NCI-H1694 treated with DMSO at 0.1 percent for 48 hours (cell line): ENCODE measurements at places on chromosomes 1 and 21.
A peak's percentile ranks its signal among the peaks of the same experiment; 100 is the strongest.

- no peak for DNase-seq
Observed at GRCh38 chr1:222018041-222018440, 276.2 kb upstream of the DUSP10 start.

- no peak for DNase-seq
Observed at GRCh38 chr1:237867380-237867888, 23.3 kb downstream of the ZP4 start.

- no peak for DNase-seq
Observed at GRCh38 chr1:155136748-155137147, 1.1 kb downstream of the SLC50A1 start.

DNA sequence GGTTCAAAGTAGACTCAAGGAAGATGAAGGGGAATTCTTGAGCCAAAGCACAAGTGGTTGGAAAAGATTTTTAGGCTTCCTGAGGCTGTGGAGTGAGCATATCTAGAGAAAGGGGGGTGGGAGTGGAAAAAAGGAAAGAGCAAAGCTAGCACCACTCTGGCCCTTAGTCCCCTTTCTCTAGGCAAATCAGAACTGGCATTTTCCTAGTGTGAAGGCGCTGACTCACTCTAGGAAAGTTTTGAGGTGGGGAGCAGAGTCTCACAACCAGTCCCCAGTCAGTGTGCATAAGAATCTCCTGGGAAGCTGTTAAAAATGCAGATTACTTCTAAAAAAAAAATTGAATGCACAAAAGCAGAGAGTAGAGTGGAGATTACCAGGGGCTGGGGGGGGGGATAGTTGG is 3.4 kb upstream of the GPR89B start:
- no peak for DNase-seq

- no peak for DNase-seq
Observed at GRCh38 chr1:119688810-119689209, 22.9 kb upstream of the PHGDH start.

- DNase-seq, result peak; percentile 34
Observed at GRCh38 chr1:38685388-38685787, 174.2 kb downstream of the RRAGC start.

GRCh38 chr1:117838911-117839310 is 90.5 kb downstream of the GDAP2 start:
- DNase-seq, result no peak

DNA sequence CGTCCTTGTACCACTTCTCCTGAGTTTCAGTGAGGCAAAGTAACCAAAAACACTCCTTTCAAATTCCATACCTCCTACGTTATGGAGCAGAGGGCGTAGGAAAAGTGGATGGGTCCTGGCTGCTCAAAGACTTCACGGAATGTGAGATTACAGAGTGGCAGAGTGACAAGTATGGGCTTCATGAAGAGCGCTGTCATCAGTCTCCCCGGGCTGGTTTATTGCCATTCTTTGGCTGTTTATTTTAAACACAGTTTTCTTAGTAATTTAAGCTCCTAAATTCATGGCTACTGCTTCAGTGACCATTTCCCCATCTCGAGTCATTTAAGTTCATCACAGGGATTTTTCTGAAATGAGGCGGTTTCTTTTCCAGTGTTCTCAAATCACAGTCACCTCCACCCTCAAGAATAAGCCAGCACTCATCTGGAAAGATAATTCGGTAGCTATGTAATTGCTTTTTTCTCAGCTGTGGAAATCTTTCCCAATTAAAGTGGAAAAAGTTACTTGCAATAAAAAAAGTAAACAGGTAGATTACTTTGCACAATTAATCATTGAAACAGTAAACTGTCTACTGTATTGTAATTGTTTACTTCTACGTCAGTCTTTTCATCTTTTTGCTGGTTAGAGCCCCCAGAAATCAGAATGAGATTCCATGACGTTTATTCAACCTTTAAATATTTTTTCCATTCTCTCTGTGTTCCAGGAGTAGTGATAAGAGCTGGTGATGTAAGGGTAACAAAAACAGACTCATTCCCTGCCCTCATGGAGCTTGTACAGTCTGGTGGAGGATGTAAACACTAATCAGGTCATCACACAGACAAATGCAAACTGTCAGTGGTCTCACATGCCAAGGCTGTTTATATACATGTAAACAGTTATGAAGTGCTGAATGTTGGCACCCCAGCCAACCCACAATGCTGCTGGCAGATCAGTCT is 3.0 kb upstream of the SMYD2 start:
- DNase-seq, result no peak

GRCh38 chr21:29091033-29091432 is 17.6 kb upstream of the CCT8 start:
- no peak for DNase-seq

GRCh38 chr21:41965461-41966013 is 11.7 kb upstream of the C2CD2 start:
- no peak for DNase-seq

DNA sequence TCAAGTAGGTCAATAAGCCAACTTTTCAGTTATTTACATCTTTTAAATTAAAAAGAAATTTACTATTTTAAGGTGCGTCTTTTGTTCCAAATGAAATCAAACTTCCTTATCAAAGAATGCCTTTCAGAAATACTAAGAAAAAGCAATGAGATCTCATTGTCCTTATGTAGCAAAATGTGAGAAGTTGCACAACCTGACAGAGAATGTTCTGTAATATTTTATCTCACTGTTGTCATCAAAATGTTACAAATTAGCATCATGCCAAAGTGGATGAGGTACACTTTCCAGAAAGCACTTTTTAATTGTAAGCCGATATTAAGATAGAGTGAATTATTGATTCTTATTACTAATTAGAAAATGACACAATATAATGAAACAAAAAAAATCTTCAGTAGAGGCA is 50.4 kb downstream of the KCNT2 start:
- DNase-seq, result no peak

DNA sequence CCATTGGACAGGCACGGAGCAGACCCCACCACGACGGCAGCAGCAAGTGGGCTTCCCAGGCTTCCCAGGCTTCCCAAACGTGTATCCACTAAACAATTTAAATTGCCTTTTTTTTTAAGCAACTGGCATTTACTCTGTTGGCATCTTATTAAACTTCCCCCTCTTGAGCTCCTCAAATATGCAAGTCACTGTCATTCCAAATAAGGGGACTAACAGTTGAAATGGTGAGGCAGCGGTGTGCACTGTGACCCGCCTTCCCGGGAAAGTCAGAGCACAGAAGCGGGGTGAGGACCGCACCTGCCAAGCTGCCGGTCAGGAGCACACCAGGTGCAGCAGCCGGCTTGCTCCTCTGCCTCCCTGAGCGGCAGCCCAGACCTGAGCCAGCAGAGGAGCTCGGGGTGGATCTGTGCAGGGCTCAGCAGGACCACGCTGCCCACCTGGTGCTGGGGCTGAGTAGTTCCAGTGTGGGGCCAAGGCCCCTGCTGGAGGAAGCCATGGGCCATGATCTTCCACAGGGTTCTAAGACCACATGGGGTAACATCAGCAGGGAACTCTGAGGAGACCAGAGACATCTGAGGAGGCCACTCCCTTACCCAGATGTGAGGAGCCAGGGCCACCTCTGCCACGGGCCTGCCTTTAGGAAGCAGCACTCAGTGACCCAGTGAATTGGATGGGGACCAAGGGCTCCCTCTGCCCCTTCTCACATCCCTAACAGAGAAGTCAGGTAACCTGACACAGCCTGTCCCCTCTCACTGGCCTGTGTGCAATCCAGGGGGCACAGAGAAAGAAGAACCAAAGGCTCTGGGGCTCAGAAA is 245.4 kb downstream of the NPHP4 start:
- DNase-seq, result no peak

DNA sequence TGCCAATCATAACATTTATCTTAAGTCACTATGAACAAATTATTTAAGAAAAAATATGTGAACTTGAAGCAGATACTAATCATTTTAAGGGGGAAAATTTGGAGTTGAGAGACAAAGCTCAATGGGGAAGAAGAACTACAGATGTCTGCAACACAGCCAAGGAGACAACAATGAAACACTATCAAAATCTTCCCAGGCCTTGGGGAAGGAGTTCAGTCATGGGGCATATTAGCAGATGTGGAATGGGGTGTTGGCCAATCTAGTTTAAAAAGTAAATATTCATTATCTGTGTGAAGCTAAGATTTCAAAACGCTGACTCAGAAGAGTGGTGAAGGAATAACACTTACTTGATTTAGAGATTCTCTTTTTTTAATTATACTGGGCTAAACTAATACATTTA is 671.6 kb upstream of the ZP4 start:
- no peak for DNase-seq

DNA sequence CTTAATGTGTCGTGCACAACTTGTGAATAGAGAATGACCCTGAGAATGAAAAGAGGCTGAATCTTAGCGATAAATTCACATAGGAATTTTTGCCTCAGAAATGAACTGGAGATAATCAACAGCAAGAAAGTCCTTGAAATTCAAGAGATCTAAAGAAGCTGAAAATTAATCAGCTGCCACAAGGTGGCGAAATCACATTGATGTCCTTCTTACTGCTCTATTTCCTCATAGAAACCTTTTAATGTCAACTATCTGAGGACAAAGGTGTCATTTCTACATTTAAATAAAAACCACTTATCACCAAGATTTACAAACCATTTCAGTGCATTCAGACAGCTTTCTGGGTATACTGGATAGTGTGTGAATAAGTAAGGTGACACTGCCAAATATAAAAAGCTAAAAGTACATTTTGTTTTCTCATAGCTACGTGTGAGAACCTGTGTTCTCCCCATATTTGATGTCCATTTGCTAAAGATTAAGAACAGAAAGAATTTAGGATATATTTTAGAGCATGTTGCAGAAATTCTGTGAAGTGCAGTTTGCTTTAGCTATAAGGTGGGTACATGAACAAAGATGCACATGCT is 485.3 kb upstream of the PTBP2 start:
- peak; percentile 67 for DNase-seq

DNA sequence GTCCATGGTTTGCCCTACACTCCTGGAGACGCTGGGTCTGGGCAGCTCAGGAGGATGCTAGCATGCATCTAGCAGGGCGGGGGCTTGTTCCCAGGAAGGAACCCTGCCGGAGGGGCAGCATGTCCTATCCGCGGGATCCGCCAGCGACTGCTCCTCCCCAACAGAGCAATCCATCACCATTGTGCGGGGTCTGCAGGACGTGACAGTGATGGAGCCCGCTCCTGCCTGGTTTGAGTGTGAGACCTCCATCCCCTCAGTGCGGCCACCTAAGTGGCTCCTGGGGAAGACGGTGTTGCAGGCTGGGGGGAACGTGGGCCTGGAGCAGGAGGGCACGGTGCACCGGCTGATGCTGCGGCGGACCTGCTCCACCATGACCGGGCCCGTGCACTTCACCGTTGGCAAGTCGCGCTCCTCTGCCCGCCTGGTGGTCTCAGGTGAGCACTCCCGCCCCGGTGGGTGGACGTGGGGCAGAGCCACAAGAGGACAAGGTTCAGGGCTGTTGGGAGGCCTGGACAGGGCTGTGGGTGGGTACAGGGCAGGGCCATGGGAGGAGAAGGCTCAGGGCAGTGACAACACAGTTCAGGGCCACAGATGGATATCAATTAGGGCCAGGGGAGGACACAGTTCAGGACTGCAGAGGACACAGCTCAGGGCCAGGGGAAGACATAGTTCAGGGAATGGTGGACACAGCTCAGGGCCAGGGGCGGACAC is 71.3 kb downstream of the OBSCN start:
- no peak for DNase-seq

DNA sequence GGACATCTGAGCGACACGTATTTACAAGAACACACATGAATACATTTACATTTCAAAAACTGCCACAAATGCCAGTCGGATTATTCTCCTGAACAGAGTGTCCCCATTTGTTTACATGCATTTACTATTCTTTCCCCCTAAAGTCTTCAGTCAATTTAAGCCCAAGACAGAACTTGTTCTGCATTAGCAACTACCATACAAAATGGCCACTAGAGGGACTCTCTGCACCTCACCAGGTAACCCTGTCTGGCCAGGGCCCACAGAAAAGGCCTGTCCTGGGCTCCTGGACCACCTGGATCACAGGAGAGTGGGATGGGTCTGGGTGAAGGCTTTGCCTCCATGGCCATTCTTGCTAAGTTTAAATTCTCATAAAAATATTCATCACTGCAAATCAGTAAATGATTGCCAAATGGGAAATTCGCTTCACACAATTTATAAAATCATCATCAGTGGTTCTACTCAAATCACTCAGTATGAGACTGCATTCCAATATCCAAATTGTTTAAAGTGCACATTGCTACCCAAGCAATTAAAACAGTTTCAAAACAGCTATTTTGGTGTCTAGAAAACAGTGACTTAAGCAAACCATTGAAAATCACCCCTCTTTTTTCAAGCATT is 12.5 kb upstream of the GUCA2A start:
- DNase-seq, result peak; percentile 54

GRCh38 chr1:89931964-89932363 is 62.9 kb upstream of the ZNF326 start:
- DNase-seq, result no peak

- no peak for DNase-seq
Observed at GRCh38 chr1:17886838-17887441, 131.8 kb downstream of the ACTL8 start.

GRCh38 chr1:205484985-205485967 is 19.2 kb upstream of the CDK18 start:
- DNase-seq, result peak; percentile 85
